Stimulated activated CD4-positive, alpha-beta T cell treated with anti-CD3 and anti-CD28 coated beads, Interleukin-4, amount 100 ng/mL, for 24 hours (primary cell): ENCODE measurements at places on chromosomes 5 and 9.

- no peak for DNase-seq
These were observed 845.9 kb downstream of the CDH9 start for GRCh38 chr5:26192486-26192885.

GRCh38 chr5:54616031-54616430 lies 98.5 kb downstream of the SNX18 start:
- DNase-seq = no peak

- no peak for DNase-seq
These were observed 14.3 kb downstream of the FBXO38 start for GRCh38 chr5:148397968-148398595.

- DNase-seq = peak; percentile 49
These were observed 10.6 kb upstream of the FAM163B start for GRCh38 chr9:133619791-133620190.

DNA sequence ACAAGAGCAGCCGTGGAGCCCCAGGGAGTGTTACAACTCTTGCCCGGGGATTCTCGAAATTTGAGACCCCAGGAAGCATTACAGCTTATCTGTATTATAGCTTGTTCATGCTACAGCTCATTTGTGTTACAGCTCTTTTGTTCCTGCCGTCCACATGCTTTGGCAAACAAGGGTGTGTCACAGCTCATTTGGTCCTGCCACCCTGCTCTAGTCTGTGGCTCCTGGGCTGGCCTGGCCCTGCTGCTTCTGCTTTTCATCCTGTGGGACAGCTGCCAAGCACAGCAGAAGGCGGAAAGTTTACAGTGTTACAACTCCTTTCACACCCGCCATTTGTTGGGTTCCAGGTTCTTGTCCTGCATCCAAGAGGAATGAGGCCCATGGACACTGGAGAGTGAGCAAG lies 685.0 kb downstream of the SLCO4C1 start:
- no peak for DNase-seq

GRCh38 chr5:157993986-157994691 lies 135.2 kb upstream of the CLINT1 start:
- DNase-seq = no peak

- DNase-seq = peak; percentile 69
These were observed 12.5 kb upstream of the SLC36A3 start for GRCh38 chr5:151315998-151316597.

DNA sequence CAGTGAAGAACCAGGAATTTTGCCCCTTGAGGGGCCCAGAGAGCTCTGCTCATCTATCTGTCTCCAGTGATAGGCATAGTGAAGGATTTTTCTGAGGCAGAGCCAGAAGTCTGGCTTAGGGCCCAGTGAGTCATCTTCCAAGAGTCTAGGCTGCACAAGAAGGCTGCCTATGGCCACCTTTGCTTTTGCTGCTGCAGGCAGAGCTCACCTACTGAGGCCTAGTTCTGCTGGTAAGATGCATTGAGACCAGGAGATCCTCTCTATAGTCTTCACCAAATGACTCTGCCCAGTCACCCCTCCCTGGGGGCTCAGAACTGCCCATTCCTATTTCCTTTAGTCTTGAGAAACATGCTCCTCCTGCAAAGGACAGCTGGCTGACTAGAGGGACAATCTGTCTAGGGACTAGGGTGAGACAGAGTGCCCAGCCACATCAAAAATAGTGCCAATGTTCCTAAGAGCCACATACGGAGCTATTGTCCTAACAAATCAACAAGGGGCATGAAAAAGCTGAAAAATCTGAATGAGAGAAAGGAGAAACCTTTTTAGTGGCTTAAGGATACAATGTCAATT lies 40.3 kb upstream of the CDKN2AIPNL start:
- DNase-seq = no peak

DNA sequence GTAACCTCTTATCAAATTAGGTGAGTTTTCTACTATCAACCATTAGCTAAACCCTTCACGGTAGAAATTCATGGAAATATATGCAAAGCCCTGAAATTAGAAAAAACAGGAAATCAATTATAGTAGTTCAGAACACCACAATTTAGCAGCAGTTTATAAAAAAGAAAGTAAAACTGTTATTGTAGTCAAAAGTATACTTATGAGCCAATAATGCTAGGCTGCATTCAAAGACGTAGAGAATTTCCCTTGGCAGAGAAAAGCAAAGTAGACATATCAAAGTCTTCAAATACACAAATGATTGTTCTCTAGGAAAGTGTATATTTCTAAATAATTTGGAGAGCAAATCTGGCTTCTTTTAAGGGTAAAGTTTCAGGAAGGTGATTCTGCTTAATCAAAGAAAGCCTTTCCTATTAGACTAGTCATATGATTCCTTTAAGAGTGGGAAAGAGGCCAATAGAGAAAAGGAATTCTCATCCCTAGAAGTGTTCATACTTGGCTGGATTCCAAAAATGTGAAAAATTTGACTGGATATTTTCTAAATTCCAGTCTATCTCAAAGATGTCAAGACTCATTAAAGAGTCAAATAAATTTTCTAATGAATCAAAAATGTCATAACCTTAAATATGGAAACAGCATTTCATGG lies 185.5 kb downstream of the SMC2 start:
- no peak for DNase-seq

DNA sequence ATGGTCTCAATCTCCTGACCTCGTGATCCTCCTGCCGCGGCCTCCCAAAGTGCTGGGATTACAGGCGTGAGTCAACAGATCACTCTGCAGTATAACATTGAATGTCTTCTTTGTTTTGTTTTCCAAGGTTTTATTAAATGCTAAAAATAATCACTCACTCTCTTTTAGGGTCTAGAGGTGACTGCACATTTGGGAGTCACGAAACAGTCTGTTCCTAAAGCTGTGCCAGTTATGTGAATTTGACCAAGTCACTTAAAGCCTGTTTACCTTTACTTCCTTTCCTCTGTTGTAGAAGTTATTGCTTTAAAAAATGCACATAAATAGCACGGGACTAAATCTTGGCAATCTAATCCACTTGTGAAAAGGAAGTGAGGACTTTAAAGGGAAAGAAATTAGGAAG lies 304.9 kb upstream of the PTGER4 start:
- DNase-seq = no peak

DNA sequence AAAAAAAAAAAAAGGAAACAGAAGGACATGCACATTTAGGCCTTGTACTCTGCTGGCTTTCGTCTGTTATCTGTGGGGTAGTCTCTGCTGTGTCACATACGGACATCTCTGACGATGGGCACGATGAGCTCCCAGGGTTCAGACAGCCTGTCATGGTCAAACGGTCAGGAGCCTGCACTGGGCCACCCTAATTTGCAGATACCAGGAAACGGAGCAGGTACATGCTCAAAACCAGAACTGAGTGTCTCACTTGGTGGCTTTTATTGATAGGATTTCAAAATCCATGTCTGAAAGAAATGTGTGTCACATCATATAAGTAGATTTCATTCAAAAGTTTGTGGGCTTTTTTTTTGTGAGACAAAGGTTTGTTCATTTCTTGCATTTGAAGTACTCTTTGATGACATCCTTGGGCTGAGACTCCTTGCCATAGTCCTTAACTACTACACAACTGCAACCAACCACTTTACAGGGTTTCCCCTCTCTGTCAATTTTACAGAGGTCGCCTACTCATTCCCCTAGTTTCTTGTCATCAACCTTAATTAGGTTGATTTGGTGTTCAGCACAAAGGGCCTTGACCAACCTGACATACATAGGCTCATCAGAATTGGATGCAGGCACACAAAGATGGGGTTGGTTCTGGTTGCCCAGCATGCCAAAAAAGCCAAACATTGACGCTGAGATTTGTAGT lies 9.0 kb downstream of the CKMT2 start:
- DNase-seq = no peak

DNA sequence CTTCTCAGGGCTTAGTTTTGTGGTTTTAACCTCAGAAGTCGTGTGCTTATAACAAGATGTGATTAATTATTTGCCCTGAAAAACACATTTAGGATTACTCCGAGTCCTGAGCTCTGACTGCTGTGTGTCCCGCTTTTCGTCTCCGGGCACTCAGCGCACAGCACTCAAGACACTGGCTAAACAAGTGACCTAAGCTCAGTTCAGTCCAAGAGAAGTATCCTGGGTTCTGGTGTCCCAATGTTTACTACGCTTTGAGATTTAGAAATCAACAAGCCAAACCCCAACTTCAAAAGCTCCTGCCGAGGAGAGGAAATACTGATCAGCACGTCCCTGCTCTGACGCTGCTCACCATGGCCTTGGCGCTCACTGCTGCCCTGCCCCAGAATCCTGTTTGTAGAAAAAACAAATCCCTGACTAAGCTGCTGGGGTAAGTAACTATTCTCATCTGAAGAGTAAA lies 53.2 kb downstream of the IPPK start:
- DNase-seq = no peak

DNA sequence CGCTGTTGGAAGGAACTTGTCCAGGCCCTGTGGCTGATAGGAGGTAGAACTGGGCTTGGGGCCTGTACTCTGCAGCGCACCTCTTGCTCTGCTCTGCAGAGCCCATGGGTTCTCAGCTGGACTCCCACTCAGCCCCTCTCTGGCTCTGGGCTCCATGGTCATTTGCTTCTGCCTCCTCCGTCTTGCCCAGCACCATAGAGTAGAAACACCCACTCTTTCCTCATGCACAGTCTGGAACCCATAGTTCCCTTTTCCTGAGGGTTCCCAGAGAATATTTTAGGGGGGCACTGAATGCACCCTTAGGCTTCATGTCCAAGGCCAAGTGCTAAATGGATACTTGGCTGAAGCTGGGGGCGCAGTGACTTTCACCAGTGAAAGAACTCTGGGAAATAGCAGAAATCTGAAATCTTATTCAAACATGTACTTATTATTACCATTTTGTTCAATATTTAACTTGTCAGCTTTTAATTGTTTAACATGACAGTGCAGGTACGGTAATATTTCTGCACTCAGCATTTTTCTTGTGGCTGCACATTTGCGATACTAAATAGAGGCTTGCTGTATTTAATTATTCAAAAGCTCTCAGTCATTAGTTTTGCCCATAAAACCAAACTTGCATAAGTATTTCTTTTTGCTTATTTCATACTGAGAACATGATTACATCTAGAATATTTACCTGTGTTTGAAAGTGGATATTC lies 31.5 kb downstream of the GALNT12 start:
- DNase-seq = no peak

DNA sequence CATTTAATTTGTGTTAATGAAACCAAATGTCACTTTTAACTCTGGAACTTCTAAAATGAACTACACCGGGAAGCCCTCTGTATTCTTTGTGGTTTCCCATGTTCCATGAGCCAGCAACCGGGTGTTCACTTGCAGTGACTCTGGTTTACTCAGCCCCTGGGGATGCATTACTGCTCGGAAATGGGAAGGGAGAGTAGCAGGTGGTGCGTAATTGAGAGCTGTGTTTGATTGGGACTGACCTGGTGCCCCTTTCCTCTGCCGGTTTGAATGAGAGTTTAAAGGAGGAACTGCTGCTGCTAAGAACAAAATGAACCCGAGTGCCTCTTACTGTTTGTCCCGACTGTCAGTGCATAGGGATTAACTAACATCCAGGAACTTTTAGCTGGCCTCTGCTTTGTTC lies 100.1 kb upstream of the DHFR start:
- peak; percentile 56 for DNase-seq

DNA sequence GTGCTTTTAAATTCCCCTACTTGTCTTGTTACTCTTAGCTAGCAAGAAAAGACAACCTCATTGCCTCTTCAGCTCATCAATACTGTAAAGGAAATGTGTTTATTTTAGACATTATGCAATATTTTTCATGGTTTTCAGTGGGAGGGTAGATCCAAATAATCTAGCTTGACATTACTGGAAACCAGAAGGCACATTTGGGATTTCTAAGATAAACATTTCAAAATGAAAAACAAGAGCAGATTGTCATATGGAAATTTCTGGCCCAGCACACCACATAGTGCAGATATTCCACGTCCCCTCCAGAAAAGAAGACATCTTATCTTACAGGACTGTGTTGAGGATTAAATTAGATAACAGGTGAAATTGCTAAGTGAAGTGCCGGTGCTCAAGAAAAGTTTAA lies 296.9 kb downstream of the MSX2 start:
- no peak for DNase-seq

- no peak for DNase-seq
These were observed 87.9 kb upstream of the FSTL4 start for GRCh38 chr5:133700251-133700650.

DNA sequence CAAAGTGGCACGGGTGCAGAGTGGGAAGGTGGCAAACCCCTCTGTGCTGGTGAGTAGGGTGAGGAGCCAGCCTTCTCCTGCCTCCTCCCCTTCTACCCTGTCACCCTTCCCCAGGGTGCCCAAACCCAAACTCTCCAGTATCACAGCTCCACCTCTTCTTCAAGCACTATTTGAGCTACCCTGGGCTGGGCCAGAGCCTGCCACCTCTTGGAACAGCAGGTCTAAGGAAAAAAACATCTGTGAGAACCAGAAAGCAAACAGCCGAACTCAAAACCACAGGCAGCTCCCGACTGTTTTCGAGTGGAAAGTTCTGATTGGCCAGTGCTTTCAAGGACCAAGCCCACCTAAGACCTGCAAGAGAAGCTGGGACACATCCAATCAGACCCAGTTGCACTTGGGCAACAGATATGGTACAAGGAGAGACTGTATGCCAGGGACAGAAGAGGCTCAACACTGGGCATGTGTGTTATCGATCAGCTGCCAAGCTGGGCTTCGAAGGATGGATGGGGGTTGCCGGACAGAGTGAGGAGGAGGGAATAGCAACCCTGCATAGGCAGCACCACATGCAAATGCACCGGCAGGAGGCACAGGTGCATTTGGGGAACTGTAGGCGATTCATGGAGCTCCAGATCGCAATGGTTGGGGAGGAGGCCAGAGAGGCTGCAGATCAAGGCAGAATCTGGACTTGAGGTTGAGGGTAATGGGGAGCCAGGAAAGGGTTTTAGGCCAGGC lies 19.7 kb downstream of the ACSL6 start:
- no peak for DNase-seq

- no peak for DNase-seq
These were observed 24.1 kb downstream of the RANBP3L start for GRCh38 chr5:36277521-36278176.

DNA sequence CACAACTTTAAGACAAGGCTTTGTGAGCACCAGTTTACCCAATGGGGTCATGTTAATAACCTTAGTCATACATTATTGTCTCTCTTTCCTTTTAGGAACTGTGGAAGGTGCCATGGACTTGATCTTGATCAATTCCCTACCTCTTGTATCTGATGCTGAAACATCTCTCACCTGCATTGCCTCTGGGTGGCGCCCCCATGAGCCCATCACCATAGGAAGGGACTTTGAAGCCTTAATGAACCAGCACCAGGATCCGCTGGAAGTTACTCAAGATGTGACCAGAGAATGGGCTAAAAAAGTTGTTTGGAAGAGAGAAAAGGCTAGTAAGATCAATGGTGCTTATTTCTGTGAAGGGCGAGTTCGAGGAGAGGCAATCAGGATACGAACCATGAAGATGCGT lies 48.7 kb downstream of the TEK start:
- no peak for DNase-seq

- DNase-seq = no peak
These were observed 12.9 kb downstream of the PLPP7 start for GRCh38 chr9:131302244-131303075.

- no peak for DNase-seq
These were observed 29.4 kb upstream of the HSD17B3 start for GRCh38 chr9:96331236-96331947.
